ENCODE measurements at places on chromosomes 16 and 17. TPM values are rescaled to one million over a fixed set of nuclear protein-coding genes. Genes with fewer than 3 reads are reported as not detected.

CD300H gene
- not detected for total RNA-seq

XYLT1 gene
- 41.7 TPM for total RNA-seq

HSD11B2 gene
- total RNA-seq, result 0.29 TPM

SCGB1C2 gene
- total RNA-seq, result not detected

NPIPA2 gene
- 2.1 TPM for total RNA-seq

All from T-helper 1 cell treated with Interleukin-12 subunit alpha and Interleukin-12 subunit beta and Interleukin-4 antibody, amounts not matched to agents 30 ng/mL and 1 ng/mL, for 36 hours (primary cell).